Kidney (tissue), 22 donors: ENCODE measurements at places on chromosomes 12 and 14.
A peak's percentile ranks its signal among the peaks of the same experiment; 100 is the strongest.

- H3K36me3 ChIP-seq = no peaks in the 10 kb centered on the region
- H3K27ac ChIP-seq = no peak overlapping the region
- no peak for DNase-seq
- H3K4me1 ChIP-seq = no peaks in the 10 kb centered on the region
- no peak overlapping the region for H3K4me3 ChIP-seq
These were observed 1133.8 kb upstream of the SEL1L start for GRCh38 chr14:82667501-82667900.

DNA sequence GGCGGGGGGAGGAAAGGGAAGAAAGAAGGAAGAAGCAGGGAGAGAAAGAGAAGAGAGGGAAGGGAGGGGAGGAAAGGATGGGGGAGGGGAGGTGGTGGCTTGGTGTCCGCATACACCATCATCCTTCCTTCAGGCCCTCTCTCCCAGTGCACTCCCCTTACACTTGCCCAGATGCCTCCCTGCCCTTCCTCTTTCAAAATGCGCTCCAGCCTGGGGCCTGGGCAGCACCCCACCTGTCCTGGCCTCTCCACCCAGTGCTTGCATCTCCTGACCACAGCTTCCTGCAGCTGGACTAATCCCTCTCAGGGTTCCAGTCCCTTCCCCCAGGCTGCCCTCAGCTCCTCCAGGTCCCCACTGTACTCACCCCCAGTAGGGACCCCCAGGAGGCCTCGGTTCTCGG, 12.6 kb upstream of the DIO3 start:
- H3K27ac ChIP-seq = no peak overlapping the region
- H3K27me3 ChIP-seq = no peaks in the 10 kb centered on the region
- no peaks in the 10 kb centered on the region for H3K4me1 ChIP-seq
- H3K36me3 ChIP-seq = no peaks in the 10 kb centered on the region

DNA sequence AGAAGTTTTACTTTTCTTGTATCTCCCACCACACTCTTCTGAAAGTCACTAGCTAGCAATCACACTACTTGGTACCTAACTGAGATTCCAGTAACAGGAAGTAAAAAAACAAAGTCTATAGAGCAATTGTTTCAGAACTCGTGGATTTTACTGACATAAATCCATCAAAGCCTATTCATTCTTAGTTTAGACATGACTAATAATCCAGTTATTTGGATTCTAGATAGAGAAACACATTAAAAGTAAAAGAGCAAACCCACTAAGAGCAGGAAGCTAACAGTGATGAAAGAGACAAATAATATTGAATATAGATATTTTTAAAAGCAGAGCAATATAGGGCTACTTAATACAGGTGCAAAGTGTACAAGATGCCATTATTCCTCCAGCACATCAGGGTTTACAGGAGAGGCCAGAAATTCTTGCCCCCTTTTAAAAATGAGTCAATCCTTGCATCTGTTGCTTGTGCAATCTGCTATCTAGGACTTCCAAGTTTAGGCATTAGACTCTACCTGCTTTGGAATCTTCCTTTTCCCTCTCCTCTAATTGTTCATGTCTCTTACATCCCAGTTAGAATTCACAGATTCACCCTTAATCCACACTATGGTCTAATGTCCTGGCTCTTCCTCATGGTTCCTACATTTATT, 6.0 kb downstream of the HEATR5A start:
- H3K36me3 ChIP-seq = no peaks in the 10 kb centered on the region
- DNase-seq = no peak
- no peak overlapping the region for H3K4me3 ChIP-seq
- H3K27ac ChIP-seq = no peak overlapping the region
- peaks cover 2% of the 10 kb centered on the region for H3K4me1 ChIP-seq

- no peak overlapping the region for H3K27ac ChIP-seq
- H3K36me3 ChIP-seq = no peaks in the 10 kb centered on the region
- no peaks in the 10 kb centered on the region for H3K27me3 ChIP-seq
- no peak for DNase-seq
- H3K4me1 ChIP-seq = no peaks in the 10 kb centered on the region
- no peak overlapping the region for H3K4me3 ChIP-seq
These were observed 54.2 kb downstream of the SUDS3 start for GRCh38 chr12:118430516-118430915.

GRCh38 chr14:92688434-92689375, 59.7 kb downstream of the LGMN start:
- H3K27me3 ChIP-seq = no peaks in the 10 kb centered on the region
- peaks cover 9% of the 10 kb centered on the region for H3K4me1 ChIP-seq
- H3K36me3 ChIP-seq = no peaks in the 10 kb centered on the region
- no peak overlapping the region for H3K27ac ChIP-seq
- DNase-seq = no peak

DNA sequence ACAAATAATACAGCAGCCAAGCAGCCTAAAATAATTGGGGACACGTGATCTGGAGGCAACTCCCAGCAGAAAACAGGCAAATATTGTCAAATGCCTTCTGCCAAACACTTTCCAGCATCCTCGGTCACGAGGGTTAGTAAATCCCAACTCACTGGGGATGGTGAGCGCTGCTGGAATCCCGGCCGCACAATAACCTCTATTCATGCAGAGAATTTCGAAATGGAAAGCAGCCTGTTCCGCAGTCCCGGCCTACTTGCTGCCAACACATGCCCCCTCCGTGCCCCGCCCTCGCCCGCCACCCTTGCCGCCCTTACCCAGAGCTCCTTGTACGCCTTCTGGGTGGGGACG, 62.2 kb downstream of the RFX4 start:
- no peak for DNase-seq
- H3K4me3 ChIP-seq = no peak overlapping the region
- no peaks in the 10 kb centered on the region for H3K4me1 ChIP-seq
- no peaks in the 10 kb centered on the region for H3K27me3 ChIP-seq
- no peaks in the 10 kb centered on the region for H3K36me3 ChIP-seq

GRCh38 chr14:100140452-100141078, 18.9 kb downstream of the DEGS2 start:
- H3K36me3 ChIP-seq = no peaks in the 10 kb centered on the region
- H3K4me1 ChIP-seq = peaks cover 15% of the 10 kb centered on the region
- peak; percentile 76 for DNase-seq
- H3K27ac ChIP-seq = no peak overlapping the region

DNA sequence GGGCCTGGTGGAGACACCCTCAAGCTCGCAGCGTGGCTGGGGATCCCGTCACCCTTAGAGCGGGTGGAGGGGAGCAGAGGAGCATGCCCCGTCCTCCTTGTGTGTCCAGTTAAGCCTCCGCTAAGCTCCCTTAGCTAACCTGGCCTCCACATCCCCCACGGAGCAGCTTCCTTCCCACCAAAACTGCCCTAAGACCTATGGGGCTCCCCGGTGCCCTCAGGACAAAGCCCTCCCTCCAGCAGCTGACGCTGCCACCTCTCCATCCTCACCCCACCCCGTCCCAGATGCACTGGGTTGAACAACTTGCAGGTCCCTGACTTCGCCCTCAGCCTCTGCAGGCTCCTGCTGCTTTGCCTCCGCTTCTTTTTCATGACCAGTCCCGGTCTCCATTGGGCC, 4.0 kb downstream of the AHNAK2 start:
- H3K27ac ChIP-seq = no peak overlapping the region
- no peaks in the 10 kb centered on the region for H3K27me3 ChIP-seq
- H3K4me3 ChIP-seq = no peak overlapping the region
- no peaks in the 10 kb centered on the region for H3K36me3 ChIP-seq
- no peaks in the 10 kb centered on the region for H3K4me1 ChIP-seq
- DNase-seq = peak; percentile 73

DNA sequence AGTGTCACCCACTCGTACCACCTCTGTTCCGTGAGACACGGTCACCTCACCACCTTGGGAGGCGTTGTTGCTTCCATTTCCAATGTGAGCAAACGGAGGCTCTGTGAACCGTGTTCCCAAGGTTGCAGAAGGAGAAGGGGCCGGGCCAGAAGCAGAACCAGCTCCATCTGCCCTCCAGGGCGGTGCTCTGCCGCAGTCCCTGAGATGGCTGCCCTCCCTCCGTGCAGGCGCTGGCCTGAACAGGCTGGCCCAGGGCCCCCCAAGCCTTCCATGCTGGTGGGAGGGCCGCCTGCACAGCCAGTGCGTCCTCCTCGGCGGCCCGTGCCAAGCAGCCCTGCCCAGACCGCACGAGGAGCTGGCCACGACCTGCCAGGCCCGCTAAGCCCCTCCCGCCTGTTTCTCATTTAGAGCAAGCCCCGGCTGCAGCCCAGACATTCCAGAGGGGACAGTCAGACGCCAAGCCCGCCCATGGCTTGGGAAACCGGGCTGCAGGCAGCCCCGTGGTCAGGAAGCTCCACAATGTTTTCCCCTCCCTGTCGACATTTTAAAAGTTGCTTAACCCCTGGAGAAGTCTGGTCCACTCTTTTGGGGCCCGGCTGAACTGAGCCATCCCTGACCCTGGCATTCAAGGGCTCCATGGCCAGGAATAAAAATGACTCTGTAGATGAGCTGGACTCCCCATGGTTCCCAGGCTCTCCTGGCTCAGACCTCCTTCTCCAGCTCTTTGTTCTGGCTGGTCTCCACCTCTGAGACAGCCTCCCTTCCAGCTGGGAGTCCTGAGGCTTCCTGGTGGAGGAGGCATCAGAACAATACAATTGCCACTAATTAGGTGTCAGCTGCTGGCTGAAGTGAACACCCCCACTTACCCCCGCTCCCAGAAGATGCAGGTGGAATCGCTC, 236.0 kb downstream of the BCL11B start:
- no peak overlapping the region for H3K4me3 ChIP-seq
- H3K4me1 ChIP-seq = no peaks in the 10 kb centered on the region
- H3K27ac ChIP-seq = peak overlapping the region; percentile 15
- DNase-seq = peak; percentile 84
- H3K27me3 ChIP-seq = no peaks in the 10 kb centered on the region

DNA sequence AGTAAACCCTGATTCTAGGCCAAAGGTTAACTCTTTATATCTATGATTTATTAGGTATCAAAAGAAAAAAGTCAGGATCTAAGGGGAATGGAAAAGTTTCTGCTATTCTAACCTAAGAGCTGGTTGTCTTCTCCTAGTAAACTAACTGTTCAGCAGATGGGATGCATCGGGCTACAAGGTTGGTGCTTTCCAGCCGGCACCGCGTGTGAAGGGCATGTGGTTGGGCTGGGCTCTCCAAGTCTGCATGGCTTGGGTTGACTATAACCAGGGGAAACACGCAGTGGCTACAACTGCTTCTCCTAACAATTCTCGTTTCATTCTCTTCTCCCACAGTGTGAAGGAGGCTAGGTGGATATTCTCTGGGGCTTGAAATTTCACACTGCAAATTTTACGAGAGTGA, 354.5 kb downstream of the APAF1 start:
- no peak overlapping the region for H3K4me3 ChIP-seq
- no peaks in the 10 kb centered on the region for H3K4me1 ChIP-seq
- no peak overlapping the region for H3K27ac ChIP-seq
- no peaks in the 10 kb centered on the region for H3K36me3 ChIP-seq
- no peaks in the 10 kb centered on the region for H3K27me3 ChIP-seq
- no peak for DNase-seq

- no peak overlapping the region for H3K27ac ChIP-seq
- DNase-seq = no peak
- no peaks in the 10 kb centered on the region for H3K27me3 ChIP-seq
- H3K36me3 ChIP-seq = no peaks in the 10 kb centered on the region
- no peaks in the 10 kb centered on the region for H3K4me1 ChIP-seq
These were observed 26.2 kb upstream of the LRRK2 start for GRCh38 chr12:40198601-40199000.

GRCh38 chr12:95721320-95721719, 69.2 kb downstream of the NTN4 start:
- DNase-seq = no peak
- H3K27ac ChIP-seq = no peak overlapping the region
- peaks cover 35% of the 10 kb centered on the region for H3K4me1 ChIP-seq

- no peak for DNase-seq
- H3K27ac ChIP-seq = no peak overlapping the region
- no peaks in the 10 kb centered on the region for H3K36me3 ChIP-seq
- no peaks in the 10 kb centered on the region for H3K27me3 ChIP-seq
These were observed 354.9 kb downstream of the TMEM121 start for GRCh38 chr14:105881021-105881930.

- H3K27ac ChIP-seq = no peak overlapping the region
- no peaks in the 10 kb centered on the region for H3K36me3 ChIP-seq
- H3K4me1 ChIP-seq = no peaks in the 10 kb centered on the region
- DNase-seq = no peak
- no peak overlapping the region for H3K4me3 ChIP-seq
These were observed 98.6 kb downstream of the ARF6 start for GRCh38 chr14:49991491-49991890.

GRCh38 chr14:24053548-24054323, 1.9 kb downstream of the CARMIL3 start:
- peaks cover 9% of the 10 kb centered on the region for H3K4me1 ChIP-seq
- no peak overlapping the region for H3K4me3 ChIP-seq
- DNase-seq = no peak
- H3K27me3 ChIP-seq = no peaks in the 10 kb centered on the region

GRCh38 chr14:70789361-70789760, 20.0 kb downstream of the MAP3K9 start:
- peaks cover 5% of the 10 kb centered on the region for H3K4me1 ChIP-seq
- no peaks in the 10 kb centered on the region for H3K36me3 ChIP-seq
- H3K27ac ChIP-seq = no peak overlapping the region
- no peaks in the 10 kb centered on the region for H3K27me3 ChIP-seq
- DNase-seq = peak; percentile 50

DNA sequence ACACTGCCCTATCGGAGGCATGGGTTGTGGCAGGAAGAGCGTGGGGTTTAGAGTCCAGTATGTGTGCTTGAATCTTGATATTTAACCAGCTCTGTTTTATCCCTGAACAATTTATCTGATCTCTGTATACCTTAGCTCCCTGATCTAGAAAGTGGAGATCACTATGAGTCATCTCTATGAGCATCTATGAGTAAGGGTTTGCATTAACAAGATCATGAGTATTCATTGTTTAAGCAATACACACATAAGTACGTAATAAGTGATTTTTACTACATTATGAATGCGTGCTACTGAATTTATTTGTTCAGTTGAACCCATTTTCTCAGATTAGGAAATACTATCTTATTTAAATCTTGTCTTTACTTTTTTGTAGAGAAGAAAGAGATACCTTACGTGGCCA, 49.4 kb downstream of the GPATCH2L start:
- peaks cover 3% of the 10 kb centered on the region for H3K36me3 ChIP-seq
- H3K4me3 ChIP-seq = no peak overlapping the region
- no peaks in the 10 kb centered on the region for H3K4me1 ChIP-seq
- no peak for DNase-seq
- no peaks in the 10 kb centered on the region for H3K27me3 ChIP-seq
